Omental fat pad (tissue), 4 donors: ENCODE measurements at places on chromosomes 3 and 15. TPM values are rescaled to one million over a fixed set of nuclear protein-coding genes. Genes with fewer than 3 reads are reported as not detected.

The ITIH4 gene
- 1.2 TPM for total RNA-seq

DNA sequence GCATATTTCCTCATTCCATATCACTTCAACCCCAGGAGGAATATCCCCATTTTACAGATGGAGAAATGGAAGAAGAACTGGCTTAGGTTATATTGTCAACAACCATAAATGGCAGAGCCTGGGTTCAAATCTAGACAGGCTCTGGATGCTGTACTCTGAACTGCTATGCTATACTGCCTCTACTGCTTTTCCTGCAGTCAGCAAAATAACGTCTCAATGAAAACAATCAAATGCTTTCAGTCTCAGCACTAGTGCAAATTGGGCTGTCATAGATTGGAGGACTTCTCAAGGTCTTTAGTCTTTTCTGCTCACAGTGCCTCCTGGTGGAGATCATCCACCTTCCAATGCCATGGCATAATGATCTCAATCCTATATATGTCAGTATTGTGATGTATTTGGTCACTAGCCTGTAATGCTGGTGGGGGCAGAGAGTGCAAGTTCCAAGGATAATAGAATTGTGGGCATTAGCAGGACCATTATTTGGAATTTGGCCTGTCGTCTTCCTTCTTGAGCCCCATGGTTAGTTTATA lies 285.0 kb downstream of the CLSTN2 start:
- DNase-seq = no peak

DNA sequence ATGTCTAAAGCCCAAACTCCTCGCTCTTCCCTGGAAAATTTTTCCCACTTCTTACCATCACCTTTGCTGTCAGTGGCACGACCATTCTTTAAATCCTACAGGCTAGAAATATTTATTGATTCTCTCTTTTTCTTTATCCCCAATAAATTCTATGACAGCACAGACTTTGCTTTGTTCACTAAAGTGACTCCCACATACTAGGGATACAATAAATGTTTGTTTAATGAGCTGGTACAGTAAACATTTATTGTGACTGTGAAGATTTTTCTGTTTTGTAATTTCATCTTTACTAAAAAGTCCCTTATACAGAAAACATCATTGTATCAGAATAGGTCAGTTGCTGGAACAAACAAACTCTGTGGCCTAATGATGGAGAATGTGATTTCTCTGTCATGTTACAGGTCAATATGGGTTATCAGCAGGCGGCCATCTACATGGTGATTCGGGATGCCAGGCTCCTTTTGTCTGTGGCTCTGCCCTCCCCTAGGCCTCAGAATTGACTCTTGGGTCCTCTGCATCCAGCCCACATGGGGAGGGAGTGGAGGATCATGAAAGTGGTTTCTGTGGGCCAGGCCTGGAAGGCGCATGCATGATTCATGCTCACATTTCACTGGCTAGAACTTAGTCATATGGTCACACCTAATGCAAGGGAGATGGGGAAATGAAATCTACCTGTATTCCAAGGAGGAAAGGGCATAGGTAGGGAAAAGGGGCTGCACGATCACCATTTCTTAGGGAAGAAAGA lies 22.7 kb upstream of the KNG1 start:
- no peak for DNase-seq

DNA sequence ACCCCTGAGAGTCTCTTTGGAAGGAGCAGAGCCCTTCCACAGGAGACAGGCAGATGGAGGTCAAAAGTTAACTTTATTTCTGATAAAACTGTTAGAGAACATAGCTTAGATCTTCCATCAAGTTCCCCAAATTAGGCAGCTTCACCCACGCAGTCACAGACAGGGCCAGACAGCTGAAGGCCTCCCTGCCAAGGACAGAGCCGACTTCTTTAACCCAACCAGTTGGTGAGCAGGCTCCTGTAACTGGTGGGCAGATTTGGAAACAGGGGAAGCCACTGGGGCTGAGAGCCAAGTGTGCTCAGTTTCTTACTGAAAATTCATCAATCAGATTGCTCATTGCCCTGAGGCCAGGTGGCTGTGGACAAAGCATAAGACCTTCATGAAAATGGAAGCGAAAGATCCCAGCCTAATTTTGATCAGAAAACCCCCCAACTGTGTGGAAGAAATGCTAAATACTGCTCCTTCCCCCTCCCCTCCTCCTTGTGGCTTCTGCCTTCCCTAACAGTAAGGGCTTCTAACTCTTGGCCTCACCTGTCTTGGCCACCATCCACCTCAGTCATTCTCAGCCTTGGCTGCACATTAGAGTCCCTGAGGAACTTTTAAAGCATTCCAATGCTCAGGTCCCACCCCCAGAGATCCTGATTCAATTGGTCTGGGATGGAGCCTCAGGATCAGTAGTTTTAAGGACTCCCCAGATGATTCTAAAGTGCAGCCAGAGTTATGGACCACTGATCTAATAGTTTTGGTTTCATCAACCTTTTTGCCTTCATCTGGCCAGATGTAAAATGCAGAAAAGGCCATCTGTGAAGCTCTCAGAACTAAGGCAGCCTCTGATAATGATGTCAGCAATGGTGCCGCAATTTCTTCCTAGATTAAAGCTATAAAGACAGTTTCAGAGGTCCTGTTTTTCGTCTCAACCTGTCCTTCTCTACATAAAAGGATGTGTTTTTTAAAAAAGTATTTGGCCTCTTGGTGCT lies 11.5 kb downstream of the CLRN1 start:
- DNase-seq = no peak

DNA sequence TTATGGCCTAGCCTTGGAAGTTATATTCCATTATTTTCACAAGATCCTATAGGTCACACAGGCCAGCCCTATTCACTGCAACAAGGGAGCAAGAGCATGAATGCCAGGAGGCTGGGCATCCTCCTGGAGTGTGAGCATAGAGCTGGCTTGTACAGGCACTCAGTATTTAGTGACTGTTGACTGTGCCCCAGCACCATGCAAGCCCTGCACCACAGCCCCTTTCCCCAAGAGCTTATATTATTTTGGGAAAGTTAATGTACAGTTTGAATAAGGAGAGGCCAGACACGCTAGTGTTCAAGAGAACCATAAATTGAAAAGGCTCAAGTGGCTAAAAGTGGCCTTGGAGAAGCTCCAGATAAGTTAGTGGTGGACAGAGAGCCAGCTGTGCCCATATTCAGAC lies 32.3 kb upstream of the TSEN2 start:
- no peak for DNase-seq
